ENCODE measurements at places on chromosomes 6 and 20.

DNA sequence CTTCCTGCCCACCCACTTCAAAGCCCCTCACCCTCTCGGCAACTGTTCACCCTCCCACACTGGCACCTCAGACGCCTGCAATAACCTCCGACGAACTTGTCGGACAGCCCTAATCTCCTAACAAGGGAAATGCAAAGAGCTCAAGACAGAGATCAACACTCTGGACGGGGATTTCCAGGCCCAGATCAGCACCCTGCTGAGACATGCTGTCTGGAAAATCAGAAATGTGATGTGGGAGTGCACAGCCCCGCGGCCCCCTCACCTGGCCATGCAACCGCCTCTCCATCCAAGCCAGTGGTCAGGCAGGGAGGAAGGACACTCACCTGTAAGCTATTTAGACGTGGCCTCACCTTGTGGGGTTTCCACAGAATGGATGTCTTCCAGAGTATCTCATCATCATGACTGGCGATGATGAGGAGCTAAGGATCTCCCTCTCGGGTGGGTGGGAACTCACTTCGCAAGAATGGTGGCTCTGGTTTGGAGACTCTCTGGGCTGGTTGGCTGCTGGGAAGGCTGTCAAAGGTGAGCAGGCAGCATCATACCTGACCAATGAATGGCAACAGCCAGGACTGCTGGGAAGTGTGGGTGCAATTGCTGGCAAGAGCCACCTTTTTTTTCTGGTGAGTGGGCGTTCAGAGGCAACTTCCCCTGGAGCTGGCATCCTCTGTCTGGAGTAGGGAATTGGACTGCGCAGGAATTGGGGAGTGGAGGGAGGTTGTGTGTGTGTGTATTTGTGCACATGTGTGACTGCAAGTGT is 28.1 kb upstream of the ADTRP start:
- peak; percentile 12 for DNase-seq

DNA sequence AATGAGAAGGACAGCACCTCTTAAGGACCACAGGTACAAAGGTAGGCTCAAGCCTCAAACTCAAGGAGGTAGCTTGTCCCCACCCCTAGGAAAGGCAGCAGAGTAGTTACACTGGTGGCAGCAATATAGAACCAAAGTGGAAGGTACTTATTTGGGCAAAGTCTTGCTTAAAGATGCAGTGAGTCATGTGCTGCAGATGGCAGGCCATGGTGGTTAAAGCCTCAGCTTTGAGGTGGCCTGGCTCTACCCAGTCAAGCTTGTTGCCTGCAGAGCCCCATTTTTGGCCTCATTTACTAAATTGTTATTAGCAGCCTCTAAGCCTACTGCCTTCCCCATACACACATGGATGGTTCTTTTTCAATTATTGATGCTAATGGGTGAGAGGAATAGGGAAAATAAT is 146.0 kb downstream of the ELOVL4 start:
- no peak for DNase-seq

DNA sequence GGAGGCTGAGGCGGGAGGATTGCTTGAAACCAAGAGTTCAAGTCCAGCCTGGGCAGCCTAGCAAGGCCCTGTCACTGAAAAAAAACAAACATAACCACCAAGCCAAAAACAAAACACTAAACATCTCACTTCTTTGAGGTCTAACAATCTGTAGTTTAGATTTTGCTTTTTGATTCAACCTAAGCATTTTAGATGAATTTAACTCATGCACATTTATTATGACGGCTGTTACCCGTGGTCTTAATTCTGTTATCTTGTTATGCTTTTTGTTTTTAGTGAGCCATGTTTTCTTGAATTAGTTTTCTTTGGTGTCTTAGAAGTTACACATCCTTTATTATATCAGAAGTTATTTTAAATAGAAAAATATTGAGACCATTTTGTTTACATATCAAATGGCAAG is 13.8 kb upstream of the GTSF1L start:
- DNase-seq, result no peak

DNA sequence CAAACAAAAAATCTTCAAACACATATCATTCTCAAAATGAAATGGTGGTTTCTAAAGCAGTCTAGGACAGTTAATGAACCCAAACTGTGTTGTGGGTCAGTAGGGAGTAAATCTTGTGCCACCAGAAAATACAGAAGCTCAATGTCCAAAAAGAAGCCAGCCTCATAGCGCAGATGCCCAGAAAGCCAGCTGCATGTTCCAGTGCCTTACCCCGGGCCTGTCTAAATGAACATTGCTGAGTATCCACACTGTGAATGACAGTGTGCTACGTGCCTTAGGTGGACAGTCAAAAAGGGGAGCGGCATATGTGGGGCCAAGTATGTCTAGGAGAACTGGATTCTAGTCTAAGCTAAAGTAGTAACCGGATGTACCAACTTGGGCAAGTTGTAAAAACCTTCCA is 10.9 kb downstream of the FYN start:
- no peak for DNase-seq

DNA sequence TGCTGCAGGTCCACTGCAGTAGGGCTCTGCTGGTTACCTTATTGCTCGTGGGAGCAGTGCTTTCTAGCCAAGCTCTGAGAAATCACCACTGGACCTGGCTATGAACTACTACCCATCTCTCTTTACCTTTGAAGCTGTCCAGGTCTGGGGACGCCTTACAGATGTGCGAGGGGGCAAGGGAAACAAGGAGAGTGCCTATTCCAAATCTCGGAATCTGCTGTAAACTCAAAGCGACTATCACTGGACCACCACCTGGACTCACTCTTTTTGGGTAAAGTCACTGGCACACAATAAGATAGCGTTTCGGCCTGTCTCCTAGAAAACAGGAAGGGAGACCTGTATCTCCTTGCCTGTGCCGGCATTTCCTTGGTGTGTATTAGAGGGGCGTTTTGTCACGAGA is 5.3 kb downstream of the NRN1 start:
- DNase-seq, result no peak

- DNase-seq, result no peak
Observed at GRCh38 chr6:35015476-35015875, 125.7 kb downstream of the TCP11 start.

- no peak for DNase-seq
Observed at GRCh38 chr20:44959082-44959637, 1.0 kb downstream of the TOMM34 start.

GRCh38 chr20:50872560-50873425 is 58.4 kb downstream of the ADNP start:
- DNase-seq, result no peak

DNA sequence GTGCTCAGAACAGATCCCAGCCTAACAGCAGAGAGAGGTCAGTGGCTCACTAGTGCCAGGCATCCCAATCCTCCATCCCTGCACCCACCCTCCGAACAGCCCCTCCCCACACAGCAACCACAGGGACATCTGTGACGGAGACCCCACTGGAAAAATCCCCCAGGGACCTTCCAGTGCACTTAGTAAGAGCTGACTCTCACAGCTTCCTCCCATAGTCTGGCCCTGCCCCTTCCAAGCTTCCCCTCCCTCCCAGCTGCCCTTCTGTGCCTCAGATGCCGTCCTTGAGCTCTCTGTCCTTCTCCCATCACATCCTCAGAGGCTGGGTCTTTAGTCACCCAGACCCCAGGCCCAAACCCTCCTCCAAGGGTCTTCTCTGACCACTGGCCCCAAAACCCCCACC is 9.7 kb upstream of the THBS2 start:
- DNase-seq, result no peak

DNA sequence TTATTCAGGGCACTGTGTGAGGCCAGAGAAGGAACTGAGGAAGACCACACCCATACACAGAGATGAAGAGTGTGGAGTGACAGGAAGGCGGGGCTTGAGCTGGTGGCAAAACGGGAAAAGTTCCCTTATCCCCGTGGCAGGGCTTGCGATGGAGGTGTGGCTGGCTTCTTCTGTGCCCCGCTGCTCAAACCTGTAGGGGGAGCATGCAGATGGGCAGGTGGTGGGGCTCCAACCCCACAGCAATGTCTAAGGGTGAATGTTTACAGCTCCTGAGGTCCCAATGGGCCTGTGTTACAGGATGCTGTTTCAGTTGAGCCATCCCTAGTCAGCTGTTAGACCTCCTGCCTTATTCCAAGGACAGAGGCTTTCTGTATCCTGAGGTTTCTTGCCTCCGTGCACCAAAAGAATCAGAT is 105.9 kb downstream of the LY86 start:
- DNase-seq, result no peak

DNA sequence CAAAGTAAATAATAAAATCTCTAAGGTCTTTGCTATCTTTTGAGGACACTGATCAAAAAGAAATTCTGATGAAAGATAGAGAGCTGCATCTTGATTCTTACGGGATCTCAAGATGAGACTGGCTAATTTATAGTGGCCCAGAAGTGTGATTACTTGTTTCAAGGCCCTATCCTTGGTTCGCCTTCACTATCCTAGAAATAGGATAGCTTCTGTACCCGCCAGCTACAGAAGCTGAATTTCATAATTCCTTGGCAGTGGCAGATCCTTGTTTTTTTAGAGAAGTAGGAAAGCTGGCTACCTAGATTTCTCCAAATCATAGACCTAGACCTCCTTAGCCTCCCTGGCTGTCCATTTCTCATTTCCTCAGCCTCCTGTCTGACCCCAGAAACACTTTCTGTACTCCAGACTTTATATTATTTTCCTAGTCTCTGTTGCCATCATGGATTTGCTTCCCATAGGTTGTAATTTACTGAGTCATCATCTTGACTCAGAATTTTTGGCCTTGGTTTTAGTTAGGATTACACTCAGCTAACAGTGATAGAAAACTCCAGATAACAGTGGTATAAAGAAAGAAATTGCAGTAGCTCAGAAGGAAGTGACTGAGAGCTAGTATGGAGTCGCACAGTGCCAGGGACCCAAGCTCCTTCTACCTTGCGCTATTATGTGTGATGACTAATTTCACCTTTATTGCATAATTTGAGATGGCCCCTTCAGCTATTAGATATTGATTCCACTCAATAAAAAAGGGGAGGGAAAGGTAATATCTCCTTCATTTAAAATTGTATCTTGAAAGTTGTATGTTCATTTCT is 27.7 kb downstream of the PHF3 start:
- no peak for DNase-seq

GRCh38 chr20:64011366-64011779 is 24.6 kb upstream of the C20orf204 start:
- DNase-seq, result no peak

DNA sequence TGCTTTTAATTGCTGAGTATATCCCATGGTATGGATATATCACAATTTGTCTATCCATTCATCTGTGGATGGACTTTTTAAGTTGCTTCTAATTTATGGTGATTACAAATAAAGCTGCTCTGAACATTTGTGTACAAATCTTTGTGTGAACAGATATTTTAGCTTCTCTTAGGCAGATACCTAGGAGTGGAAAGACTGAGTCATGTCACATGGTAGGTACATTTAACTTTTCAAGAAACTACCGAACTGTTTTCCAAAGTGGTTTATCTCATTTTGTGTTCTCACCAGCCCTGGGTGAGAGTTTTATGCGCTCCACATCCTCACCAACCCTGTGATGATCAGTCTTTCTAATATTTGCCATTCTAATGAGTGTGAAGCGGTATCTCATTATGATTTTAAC is 31.0 kb upstream of the ZNFX1 start:
- DNase-seq, result no peak

GRCh38 chr6:150766201-150766997 is 99.1 kb upstream of the MTHFD1L start:
- DNase-seq, result no peak
